ENCODE measurements at places on chromosomes 12 and 14.

DNA sequence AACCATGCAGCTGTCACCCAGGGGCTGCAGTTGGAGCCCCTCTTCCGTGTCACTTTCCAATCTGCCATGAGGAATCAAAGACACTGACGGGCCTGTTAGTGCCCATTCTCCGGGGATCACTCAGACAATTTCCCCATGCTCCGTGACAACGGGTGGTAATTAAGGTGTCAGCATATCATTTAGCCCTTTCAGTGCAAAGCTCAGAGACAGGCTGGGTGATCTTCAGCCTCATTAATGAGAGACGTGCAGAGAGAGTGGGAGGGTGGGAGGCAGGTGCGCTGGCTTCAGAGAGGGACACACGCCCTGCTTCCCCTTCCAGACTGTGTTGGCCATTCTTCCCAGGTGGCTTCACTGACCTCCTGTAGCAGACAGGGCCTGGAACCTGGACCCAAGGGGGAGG lies 58.7 kb downstream of the MVK start:
- DNase-seq: no peak

- no peak for DNase-seq
Measured at GRCh38 chr12:125324861-125325490, 259.7 kb downstream of the AACS start.

GRCh38 chr14:58861586-58861985 lies 223.8 kb downstream of the DACT1 start:
- DNase-seq: no peak

DNA sequence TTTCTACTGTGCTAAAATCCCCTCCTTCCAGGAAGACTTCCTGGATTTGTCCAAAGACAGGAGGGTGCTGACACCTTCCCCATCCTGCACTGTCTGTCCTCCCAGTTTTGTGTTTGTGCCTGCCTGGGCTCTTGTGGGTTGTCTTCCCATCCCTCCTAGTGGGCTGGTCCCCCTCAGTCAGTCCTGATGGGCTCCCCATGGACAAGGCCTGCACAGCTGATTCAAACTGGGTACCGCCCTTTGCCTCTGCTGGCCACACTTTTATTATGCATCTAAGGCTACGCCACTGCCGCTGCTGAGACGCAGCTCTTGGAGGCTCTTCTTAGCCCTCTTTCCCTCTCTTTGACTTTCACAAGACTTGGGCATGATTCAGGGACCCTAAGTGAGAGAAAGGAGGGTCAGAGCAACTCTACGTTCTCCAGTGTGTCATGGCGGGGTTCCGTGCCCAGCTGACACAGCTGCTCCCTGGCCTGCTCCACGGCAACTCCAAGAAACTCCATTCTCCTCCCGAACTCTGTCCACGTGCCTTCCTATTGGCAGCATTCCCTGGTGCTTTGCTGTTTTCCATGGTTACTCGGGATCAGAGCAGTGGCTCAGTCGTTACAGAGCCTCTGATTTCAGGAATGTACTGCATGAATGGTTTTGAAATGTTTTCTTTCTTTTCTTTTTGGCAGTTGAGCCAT lies 3.8 kb upstream of the KRT85 start:
- DNase-seq: no peak

GRCh38 chr12:101881228-101881627 lies 3.8 kb downstream of the DRAM1 start:
- DNase-seq: no peak

DNA sequence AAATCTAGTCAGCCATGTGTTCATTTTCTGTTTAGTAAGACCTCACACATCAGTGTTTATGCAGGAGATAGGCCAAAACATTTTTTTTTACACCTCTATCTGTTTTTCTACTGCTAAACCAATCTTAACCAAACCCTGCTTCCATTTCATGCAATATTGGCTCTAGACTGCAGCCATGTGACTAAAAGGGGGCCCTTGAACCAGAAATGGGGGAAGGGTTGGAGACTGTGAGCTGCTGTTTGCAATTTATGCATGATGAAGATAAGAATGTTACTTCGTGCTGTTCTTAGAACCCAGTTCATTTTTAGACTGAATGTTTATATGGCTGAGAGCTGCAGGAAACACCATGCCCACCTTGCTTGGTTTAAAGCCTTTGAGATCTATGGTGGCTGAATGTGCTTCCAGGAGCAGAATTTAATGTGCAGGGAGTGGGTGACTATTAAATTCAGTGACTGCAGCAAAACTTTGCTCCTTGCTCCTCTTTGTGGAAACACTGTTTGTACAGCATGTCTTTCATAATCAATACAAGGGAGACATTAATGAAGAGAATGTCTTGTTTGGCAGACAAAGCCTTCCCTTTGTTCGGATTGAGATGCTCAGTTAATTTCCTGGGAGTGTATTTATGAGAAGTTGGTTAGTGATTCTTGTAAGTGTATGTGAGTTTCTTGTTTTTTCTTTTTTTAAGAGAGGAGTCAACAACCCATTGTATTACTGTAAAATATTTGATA lies 53.6 kb downstream of the CHST11 start:
- DNase-seq: no peak

- DNase-seq: no peak
Measured at GRCh38 chr12:56286044-56286830, 13.9 kb downstream of the CS start.

DNA sequence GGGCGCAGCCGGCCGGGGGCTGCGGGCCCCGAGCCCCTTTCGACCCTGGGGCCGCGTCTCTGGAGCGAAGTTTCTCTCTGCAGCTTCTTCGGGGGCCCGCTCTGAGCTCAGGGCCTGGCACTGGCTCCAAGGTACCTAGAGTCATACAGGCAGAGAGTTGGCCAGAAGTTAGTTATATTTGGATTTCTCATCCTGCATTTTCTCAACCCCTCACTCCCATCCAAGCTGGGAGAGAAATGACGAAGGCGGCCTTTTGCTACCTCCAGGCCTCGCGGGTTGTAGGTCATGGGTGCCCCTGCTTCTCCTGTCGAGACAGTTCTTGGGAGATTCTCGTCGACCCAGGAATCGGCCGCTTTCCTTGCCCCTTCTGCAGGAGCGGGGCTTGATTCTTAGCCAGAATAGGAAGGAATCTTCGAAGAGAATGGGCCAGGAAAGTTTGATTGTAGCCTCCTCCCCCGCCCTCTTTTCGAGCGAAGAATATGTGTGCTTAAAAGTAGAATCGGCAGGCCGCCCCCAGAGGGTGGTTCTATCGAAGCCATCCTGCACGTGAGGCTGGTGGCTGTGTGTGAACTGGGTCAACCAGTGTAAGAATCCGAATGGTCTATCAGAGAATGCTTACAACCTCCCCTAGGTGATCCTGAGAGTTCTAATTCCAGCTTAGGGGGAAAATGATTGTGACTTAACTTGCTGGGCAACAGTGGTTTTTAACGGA lies 785 bp downstream of the MLEC start:
- no peak for DNase-seq

DNA sequence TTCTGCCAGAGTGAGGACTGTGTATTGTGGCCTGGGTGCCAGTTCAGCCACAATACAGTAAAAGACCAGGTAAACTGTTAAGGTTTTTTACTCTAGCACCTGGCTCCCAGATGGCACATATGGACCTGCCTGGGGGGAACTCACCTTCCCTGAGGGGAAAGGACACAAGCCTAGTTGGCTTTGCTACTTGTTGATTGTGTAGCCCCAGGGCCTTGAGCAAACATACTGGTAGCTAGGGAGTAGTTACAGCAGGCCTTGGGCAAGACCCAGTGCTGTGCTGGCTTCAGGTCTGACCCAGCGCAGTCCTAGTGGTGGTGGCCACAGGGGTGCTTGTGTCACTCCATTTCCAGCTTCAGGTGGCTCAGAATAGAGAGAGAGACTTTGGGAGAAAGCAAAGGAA lies 216.4 kb downstream of the KLHL28 start:
- no peak for DNase-seq
